ENCODE measurements at places on chromosomes 3 and 15.
A peak's percentile ranks its signal among the peaks of the same experiment; 100 is the strongest.

- peak; percentile 69 for DNase-seq
Measured at GRCh38 chr3:14633819-14634424, 17.6 kb upstream of the CCDC174 start.

DNA sequence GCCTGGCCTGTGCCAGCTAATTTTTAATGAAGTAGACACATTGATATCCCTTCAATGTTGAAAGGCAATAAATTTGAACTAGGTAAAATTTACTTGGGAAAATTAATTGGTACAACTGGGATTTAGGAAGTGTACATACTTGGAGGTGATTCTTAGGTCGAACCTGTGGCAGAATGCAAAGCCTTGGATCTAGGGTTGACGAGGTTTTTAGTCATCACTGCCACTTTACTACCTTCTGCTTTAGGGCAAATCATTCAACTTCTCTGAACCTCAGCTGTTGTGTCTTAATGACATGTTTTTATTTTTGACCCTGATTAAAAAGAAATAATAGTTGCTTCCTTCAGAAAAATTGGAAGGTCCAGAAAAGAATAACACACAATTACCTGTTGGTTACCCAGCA, 2.5 kb downstream of the APPL1 start:
- no peak for DNase-seq

DNA sequence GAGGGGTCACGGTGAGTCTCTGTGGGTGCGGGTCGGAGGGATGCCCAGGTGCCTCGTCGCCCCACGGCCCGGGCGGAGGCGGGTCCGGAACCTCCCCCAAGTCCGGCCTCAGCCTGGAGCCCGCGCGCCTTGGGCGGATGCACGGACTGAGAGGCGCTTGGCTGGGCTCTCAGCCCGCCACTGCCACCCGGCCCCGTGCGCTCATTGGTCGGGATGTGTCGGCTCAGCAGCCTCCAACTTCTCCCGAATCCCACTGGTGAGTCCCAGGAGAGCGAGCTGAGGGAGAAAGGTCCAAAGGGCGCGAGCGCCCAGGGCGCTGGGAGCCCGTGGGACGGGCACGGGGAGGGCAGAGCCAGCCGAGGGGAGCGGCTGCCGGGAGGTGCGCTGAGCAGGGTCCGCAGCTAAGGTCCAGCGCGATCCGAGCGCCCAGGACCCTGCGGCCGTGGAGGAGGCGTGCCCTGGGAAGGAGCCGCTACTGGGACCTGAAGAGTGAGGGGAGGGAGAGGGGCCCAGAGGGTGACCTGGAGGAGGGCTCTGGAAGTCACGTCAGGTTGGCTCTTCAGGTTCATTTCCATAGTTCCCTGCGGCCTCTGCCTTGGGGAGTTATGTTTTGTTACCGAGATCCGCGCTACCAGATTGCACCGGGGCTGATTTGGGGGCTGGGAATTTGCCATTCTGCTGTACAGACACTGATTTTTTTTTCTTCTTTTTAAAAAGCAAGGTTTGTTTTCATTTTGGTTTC, at the start of gene MME:
Gene MME, plus strand, starts transcription at position 574 of the 742 bp plus-strand sequence. CDS start 3,849 bp downstream, outside the sequence.
- DNase-seq = peak; percentile 88

- peak; percentile 95 for DNase-seq
Measured at GRCh38 chr3:137013951-137014688, 56.3 kb downstream of the IL20RB start.

GRCh38 chr3:49165771-49166751, at the start of gene CCDC71:
CCDC71 (minus strand) TSS chr3:49166331; CDS start chr3:49164208, 2,123 bp downstream.
- peak; percentile 77 for DNase-seq

DNA sequence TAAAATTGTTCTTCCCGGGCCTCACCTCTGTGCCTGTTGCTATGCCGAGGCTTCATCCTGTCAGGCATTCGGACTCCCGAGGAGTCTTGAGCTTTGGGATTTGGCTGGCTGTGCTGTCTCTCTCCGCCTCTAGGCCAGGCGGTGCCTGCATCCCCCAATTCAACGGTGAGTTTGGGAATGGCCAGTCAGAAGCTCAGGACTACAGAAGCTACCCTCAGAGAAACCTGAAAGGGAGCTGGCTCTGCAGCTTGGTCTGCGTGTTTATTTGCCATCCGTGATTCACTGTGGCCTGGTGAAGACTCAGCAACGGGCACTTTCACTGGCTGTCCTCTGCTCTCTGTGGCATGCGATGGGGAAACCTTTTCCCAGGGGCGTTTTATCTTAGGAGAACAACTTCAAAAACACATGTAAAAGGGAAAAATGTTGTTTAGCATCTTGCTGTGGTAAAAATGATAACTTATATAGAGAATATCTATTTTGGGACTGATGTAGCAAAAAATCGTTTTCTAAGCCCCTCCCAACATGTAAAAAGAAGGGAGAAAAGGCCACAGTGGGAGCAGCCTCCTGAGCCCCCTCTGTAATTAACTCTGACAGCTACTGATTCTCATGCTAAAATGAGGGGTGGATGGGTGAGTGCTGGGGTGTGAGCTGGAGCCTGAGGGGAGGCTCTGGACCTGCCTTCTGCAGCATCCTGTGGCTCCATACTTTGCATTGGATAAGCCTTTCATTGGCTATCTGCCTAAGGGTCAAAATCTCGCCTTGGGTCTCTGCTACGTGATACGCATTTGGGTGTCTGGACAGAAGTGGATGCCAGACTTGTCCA, 103.4 kb upstream of the KLHL25 start:
- DNase-seq = no peak

GRCh38 chr15:26841514-26841913, 25.3 kb upstream of the GABRA5 start:
- DNase-seq = no peak

- no peak for DNase-seq
Measured at GRCh38 chr3:177711637-177712036, 514.4 kb upstream of the TBL1XR1 start.

GRCh38 chr3:187812496-187812895, 67.2 kb upstream of the BCL6 start:
- no peak for DNase-seq

GRCh38 chr15:55283379-55284147, 6.0 kb downstream of the RAB27A start:
- DNase-seq = no peak

DNA sequence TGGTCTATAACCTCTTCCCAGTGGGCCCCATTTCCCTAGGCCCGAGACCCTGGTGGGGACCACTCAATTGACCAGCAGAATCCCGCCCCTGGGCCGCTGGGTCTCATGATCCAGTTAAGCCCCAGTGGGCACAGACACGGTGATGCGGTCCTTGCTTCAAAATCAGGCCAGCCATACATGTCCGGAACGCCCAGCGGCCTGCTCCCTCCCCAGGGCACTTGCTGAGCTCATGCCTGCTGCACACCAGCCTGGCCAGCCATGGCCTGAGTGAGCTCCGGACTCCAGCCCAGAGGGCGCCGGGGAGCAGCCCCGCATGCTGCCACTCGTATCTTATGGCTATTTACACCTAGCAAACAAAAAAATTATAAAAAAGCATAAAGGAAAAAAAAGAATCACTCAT, 34.4 kb upstream of the IQSEC1 start:
- no peak for DNase-seq

GRCh38 chr15:69652751-69653305, 200.2 kb downstream of the RPLP1 start:
- DNase-seq = no peak

DNA sequence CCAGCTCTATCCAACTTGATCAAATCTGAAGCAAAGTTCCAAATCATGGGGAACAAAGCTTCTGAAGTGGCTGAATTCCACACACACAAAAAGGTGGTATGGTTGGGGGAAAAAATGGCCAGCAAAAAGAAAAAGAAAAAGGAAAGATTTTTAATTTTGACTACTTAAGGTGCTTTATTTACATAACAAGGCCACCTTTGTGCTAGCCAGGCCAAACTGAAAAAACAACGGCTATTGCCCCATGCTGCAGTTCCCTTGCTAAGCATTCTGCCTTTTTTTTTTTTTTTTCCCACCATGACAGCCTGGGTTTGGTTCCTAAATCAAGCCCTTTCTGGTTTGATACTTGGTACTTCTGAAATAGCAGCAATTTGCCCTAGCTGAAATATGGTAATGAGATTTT, 66.5 kb upstream of the DAZL start:
- no peak for DNase-seq

GRCh38 chr15:72358650-72359171, 17.1 kb downstream of the HEXA start:
- DNase-seq = no peak

DNA sequence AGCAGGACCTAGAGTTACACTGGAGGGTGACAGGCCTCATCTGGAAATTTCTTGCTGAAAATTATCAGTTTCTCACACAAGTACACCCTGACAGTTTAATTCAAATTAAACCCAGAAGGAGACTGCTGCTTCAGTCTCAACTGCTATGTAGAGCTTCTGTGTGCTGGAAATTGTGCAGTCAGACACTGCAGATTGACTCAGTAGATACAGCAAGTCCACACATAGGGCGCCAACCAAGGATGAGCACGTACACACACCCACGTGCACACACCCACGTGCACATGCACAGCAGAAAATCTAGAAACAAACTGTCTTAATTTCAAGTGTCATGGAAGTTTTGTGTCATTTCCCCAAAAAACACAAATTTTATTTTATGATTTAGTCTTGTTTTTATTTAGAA, 192.9 kb downstream of the PDE8A start:
- no peak for DNase-seq

DNA sequence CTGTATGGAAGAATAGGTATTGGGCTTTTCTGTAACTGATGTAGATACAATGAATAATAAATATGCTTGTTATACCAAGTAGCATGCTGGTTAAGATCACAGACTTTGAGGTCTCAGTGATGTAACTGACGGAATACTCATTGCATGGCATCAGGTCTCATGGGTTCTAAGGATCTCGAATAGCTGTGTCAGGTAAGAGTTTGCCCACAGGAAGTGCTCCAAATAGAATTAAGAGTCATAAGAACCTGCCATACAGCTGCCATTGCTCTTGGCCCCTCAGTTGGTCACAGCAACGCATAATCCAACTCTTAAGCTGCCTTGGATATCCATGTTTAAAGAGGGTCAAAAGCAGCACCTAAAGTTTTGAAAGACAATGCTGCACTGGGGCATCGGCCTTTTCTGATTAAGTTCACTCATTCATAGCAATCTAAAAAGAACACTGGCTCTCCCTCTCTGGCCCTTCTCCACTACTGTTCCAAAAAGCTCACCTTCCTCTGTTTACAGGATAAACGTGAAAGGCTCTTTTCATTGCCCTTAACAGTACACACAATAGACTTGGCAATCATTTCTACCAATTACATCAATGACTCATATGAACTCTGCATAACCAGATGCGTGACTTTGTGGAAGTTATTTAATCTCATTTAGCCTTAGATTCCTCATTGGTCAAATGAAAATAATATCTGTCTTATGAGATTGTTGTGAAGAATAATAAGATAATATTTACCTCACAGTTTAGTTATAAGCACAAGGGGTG, 74.6 kb downstream of the ZBTB20 start:
- DNase-seq = no peak

DNA sequence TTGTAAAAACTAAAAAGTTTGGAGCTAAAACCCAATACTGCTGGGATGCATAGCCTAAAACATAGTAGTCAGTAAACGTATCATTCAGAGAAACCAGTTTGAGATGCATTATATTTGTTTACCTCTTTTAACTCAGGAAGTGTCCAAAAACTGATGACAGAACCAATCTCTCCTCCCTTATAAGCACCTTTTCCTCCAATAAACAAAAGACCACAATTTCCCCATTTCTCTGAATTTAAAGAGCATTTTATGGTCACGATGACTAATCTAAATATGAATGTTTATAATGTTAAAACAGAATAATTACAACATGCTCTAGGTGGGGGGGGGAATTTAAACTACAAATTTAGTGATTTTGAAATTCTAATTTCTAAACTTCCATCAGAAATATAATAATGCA, 58.5 kb downstream of the CEP63 start:
- DNase-seq = no peak

DNA sequence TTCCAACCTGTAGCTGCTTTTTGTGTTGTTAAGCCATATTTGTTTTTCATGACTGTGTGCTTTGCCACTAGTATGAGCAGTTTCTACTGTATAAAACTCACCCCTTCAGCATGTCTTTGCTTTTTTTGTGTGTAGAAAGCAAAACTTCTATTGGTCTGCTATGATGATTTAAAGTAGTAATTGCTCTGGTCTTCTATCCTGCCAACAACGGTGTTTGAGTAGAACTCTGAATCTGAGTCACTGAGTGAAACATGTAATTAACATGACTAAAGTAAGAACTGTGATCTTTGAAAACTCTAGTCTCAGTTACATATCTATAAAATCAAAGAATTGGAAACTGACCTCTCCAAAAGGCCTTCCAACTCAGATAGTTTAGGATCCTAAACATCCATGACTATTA, 133.6 kb downstream of the TPRG1 start:
- DNase-seq = no peak

DNA sequence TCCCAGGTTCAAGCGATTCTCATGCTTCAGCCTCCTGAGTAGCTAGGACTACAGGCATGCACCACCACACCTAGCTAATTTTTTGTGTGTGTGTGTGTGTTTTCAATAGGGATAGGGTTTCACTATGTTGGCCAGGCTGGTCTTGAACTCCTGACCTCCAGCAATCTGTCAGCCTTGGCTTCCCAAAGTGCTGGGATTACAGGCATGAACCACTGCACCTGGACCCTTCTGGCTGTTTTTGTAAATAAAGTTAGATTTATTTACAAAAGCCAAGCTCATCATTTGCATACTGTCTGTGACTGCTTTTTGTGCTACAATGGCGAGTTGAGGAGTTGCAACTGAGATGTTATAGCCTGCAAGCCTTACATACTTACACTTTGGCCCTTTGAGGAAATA, 28.6 kb upstream of the IL16 start:
- peak; percentile 5 for DNase-seq

- no peak for DNase-seq
Measured at GRCh38 chr3:96012939-96013338, 801.5 kb upstream of the EPHA6 start.

DNA sequence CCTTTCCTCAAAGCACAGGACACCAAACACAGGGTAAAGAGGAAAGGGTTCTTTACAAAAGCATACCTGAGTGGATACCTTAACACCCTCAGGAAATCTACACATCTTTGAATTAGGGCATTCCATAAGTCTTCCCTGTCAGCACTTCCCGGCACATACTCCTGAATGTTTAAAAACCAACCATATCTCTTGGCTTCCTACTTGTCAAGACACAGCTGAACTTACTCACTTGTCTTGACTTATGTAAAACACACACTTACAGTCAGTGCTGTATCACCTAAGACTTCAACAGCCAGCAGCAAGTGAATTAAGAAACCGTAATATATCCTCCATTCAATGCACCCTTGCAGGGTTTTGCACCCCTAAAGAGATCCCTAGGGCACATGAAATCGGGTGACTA, 17.5 kb downstream of the IL1RAP start:
- DNase-seq = no peak

GRCh38 chr15:70063980-70064379, 33.7 kb downstream of the TLE3 start:
- DNase-seq = no peak

DNA sequence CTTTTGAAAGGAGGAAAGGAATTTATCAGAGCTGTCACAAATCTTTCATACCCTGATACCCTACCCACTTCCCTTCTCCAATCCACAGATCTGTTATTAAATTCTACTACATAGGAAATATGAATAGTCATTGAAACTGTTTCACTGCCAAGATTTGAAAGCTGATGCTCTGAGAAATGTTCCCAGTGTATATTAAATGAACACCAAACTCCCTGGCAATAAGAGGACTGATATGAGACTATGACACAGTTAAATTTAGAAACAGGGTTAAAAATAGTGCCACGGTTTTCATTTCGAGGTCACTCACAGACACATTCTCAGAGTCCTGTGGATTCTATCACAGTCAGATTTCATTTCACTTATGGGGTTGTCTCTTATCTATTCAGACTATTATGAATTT, 27.2 kb upstream of the GBE1 start:
- no peak for DNase-seq

- no peak for DNase-seq
Measured at GRCh38 chr15:81013396-81013929, 12.7 kb downstream of the TLNRD1 start.

- peak; percentile 15 for DNase-seq
Measured at GRCh38 chr15:58038426-58039078, 27.0 kb downstream of the ALDH1A2 start.

Data from NCI-H526 (cell line).